ENCODE measurements at places on chromosomes 2 and 18.

DNA sequence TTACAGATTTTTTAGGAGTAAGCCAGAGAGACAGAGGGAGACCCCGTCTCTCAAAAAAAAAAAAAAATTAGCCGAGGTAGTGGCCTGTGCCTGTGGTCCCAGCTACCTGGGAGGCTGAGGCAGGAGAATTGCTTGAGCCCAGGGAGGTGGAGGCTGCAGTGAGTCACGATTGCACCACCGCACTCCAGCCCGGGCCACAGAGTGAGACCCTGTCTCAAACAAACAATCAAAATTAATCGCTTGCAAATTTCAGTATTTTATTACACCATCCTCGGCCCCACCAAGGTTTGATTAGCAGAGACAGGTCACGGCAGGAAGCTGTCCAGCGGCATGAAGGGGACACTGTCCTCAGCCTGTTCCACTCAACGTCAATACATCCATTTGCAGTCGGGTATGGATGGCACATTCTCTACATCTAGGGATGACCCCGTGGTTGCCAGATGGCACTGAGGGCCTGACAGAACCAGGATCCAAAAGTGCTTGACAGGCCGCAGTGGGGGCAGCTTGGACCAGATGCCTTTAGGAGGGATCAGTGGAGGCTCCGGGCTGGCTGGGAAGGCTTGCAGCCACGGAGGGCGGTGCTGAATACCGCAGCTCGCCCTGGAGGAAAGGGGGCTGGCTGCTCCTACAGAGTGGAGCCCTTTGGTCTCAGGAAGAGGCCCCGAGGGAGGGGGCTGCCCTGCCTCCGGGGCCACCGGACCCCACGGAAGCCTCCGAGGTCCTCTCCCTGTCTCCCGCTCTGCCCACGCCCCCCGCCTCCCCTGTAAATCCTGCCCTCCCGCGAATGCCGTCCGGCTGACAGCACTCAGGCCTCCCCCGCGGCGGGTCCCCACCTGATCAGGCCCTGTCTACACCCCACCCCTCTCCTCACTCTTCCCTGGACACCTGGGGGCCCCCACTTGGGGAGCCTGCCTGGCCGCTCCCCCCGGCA is 13.1 kb downstream of the ASPRV1 start:
- H3K27me3 ChIP-seq: no peaks in the 10 kb centered on the region
- no peaks in the 10 kb centered on the region for H3K4me1 ChIP-seq
- no peak overlapping the region for H3K27ac ChIP-seq
- H3K36me3 ChIP-seq: no peaks in the 10 kb centered on the region
- H3K4me3 ChIP-seq: no peak overlapping the region

DNA sequence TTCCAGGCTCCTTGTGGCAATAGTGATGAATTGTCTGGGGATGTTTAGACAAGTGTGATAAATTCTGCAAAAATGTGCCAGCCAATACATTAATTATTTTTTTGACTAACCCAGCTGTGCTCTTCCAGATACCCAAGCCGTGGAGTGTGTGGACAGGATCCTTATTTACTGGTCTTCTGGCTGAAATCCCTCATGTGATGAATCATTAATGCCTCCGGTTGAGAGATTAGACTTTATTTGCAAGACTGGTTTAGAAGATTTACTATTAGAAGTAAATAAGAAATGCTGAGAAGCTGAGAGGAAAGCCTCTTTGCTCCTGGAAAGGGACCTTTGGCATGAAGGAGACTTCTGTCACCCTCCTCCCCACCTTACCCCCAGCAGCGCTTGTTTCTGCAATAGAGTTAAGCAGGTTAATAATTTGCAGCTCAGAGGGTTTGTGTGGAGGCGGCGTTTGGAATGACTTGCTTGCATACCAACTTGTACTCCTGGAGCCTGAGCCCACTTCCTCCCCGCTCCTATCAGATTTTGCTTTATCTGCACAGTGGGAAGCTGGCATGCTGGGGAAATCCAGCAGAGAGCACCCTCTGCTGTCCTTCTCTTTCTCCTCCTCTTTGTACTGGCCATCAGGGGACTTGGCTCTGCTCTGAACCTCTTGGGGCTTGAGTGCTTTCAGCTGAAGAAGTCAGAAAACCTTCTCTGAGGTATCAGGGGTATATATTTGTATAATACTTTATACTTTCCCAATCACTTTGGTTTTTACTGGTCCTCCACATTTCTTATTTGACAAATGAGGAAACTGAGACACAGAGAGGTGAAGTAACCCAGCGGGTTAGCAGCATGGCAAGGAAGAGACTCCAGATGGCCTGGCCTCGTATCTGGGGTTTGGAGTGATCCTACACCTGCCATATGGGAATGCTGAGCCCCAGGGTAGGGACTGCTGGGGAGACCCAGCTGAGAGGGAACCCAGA is 16.3 kb downstream of the SLC3A1 start:
- no peak overlapping the region for H3K4me3 ChIP-seq
- H3K27me3 ChIP-seq: no peaks in the 10 kb centered on the region
- H3K4me1 ChIP-seq: peaks cover 83% of the 10 kb centered on the region
- peak overlapping the region; percentile 81 for H3K27ac ChIP-seq

DNA sequence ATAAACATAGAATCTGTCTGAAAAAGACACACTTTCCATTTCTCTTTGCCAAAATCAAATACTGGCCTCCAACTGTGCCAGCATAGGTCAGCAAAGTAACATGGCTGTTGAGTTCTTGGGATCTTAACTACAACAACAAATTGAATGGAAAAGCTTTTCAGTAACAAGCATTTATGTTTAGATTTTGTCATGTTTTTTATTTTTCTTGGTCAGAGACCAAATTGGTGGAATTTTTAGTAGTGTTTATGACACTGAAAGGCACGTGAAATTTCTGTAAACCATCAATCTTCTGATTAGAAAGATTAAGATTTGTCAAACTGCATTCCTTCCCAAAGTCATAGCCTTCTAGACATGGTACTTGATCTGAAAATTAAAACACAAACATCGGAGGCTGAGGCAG is 77.6 kb downstream of the PDE1A start:
- H3K36me3 ChIP-seq: no peaks in the 10 kb centered on the region
- no peak overlapping the region for H3K4me3 ChIP-seq
- H3K27ac ChIP-seq: no peak overlapping the region
- DNase-seq: no peak

GRCh38 chr2:1956520-1957289 is 212.4 kb upstream of the PXDN start:
- no peak for DNase-seq
- no peaks in the 10 kb centered on the region for H3K27me3 ChIP-seq
- H3K4me3 ChIP-seq: no peak overlapping the region
- H3K36me3 ChIP-seq: no peaks in the 10 kb centered on the region
- no peak overlapping the region for H3K27ac ChIP-seq

DNA sequence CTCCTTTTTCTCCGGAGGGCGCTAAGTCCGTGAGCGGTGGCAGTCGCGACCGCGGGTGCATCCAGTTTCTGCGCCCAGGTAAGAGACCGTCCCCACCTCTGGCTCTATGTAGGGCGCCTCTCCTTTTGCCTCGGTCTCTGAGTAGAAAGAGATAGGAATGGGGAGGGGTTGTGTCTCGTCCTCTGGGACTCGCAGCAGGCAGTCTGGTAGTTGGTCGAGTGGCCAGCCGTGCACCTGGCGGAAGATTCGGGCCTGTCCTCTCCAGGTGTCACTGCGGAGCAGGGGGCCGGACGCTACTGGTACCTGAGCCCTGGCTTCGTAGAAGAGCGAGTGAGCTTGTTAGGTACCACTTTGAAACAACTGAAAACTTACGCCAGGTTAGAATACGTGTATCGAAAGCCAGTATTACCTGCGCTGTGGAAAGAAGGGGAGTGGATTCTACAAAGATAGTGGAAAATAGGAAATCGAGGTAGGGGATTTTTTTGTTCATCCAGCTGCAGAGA is 403 bp downstream of the MAP2 start:
- H3K4me3 ChIP-seq: peak overlapping the region; percentile 28
- H3K36me3 ChIP-seq: no peaks in the 10 kb centered on the region
- peak overlapping the region; percentile 54 for H3K27ac ChIP-seq

- H3K27ac ChIP-seq: no peak overlapping the region
- no peaks in the 10 kb centered on the region for H3K36me3 ChIP-seq
- DNase-seq: no peak
- no peaks in the 10 kb centered on the region for H3K27me3 ChIP-seq
- no peaks in the 10 kb centered on the region for H3K4me1 ChIP-seq
- no peak overlapping the region for H3K4me3 ChIP-seq
These were observed 102.2 kb downstream of the ARHGEF33 start for GRCh38 chr2:38991899-38992298.

GRCh38 chr2:240723851-240724250 is 32.2 kb downstream of the AQP12A start:
- DNase-seq: no peak
- H3K36me3 ChIP-seq: no peaks in the 10 kb centered on the region
- no peaks in the 10 kb centered on the region for H3K4me1 ChIP-seq
- H3K4me3 ChIP-seq: no peak overlapping the region
- no peaks in the 10 kb centered on the region for H3K27me3 ChIP-seq

Measured in body of pancreas (tissue), 4 donors.